ENCODE measurements at places on chromosomes 6 and 20.

DNA sequence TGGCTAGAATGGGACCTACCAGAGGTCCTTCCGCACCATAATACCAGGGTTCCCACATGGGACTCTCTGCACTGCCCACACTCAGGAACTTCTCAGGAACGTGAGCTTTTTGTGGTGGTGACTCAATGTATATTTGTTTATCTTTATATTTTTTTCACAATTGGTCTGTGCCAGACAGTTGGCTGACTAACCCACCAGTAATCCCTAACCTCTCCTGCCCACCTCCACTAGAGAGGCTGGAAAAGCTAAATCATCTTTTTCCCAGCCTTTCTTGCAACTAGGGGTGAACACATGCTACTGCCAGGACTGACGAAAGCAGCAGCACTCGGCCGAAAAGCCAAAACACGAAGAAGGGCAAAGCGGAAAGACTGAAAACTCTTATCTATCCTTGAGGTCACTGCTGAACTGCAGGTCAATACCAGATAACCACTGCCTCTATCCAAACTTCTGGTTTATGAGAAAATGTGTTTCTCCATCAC is 112.9 kb downstream of the TRERF1 start:
- peak; percentile 55 for DNase-seq

DNA sequence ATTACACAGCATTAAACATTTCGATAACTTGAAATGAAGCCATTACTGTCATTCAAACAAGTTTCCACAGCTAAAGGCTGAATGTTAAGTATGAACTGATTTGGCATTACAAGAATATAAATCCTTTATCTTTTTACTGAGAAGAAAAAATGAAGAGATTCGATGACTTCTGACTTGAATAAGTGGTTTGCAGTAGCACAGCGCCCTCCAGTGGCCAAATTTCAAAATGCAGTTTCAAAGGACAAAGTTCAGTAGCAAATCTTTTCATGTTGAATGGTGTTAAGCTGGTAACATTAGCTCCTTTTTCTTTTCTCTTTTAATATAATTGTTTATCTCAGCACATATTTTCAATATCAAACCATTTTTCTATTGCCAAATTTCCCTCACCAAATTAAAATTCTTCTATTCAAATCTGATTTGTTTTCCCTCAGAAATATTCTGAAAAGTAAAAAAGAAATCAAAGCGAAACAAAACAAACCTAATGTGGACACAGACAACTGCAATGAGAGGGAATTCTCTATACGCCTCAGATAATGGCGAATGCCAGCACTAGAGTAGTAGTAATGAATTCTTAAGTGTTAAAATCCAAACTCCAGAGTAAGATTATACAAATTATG is 145.7 kb downstream of the BTBD9 start:
- peak; percentile 83 for DNase-seq

GRCh38 chr6:149212892-149213801 is 104.4 kb upstream of the TAB2 start:
- DNase-seq, result peak; percentile 60

DNA sequence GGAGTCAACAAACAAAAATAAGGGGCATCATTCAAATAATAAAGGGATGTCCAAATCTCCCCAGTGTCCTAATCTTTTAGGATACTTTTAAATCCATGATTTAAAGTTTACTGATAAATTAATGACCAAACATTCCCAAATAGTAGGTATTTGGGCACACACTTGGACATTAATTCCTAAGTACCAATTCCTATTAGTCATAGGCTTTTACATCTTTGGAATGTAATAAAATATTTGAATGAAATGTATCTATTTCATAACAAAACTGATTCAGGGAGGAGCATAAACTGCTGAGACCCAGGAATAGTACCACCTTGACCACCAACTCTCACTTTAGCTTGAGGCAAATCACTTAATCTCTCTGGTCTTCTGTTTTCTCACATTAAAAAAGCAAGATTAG is 44.3 kb downstream of the VGLL2 start:
- no peak for DNase-seq

DNA sequence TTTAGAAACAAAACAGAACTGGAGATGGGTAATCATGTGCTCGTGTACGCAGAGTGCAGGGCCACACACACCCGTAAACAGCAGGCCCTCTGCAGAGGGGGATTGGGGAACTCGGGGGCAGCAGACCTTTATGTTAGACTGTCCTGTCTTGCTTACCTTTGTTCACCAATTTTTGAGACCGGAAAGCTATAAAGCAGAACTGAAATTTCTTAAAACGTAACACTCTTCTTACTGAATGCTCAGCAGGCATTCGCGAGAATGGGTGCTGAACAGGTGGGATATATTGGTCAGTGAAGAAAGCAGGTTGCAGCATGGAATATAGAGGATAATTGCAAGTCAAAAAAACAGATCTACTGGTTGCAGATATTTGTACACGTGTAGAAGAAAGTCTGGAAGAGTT is 211.1 kb downstream of the BMP7 start:
- no peak for DNase-seq

GRCh38 chr6:89724981-89725380 is 86.4 kb upstream of the LYRM2 start:
- DNase-seq, result no peak

DNA sequence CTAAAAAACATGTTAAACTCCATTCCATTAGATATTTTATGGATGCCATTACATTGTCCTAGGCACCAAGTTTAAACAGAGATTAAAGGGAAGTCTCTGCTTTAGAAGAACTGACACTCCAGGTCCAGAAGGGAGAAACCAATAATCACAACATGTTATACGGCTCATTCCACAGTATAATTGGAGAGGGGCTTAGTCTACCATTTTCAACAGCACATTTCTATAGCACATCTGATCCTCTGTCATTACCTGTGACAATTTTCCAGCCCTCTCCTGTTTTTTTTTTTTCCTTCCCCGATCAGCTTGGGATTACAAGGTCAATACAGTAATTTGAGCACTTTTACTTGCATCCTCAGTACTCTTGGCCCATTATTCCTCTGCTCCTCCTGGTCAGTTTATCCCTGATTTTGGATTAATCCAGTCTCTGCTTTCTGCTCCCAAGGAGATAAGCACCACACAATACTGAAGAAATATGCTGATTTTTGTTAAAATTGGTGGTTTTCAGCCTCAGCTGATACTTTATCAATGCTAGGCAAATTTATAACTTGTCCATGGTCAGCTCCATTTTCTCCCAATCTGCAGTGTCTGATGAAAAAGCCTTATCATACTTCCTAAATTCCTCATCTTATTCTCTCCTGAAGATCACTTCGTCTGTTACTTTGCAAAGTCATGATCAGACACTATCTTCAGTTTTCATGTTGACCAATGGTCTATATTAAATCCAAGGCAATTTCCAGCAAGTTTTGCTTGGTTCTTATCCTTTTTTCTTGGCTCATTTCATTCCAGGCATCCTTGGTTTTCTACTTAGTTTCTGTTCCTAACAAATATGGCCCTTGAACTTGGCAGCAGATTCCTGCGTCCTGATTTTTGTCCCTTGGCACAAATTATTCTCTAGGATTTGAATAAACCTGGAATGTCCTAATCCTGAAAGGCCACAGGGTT is 30.8 kb upstream of the SYNCRIP start:
- no peak for DNase-seq

Data from stimulated activated CD4-positive, alpha-beta T cell treated with anti-CD3 and anti-CD28 coated beads, Interleukin-15, amount 100 ng/mL, for 24 hours (primary cell).